ENCODE measurements at places on chromosomes 1 and 21.
A peak's percentile ranks its signal among the peaks of the same experiment; 100 is the strongest.

DNA sequence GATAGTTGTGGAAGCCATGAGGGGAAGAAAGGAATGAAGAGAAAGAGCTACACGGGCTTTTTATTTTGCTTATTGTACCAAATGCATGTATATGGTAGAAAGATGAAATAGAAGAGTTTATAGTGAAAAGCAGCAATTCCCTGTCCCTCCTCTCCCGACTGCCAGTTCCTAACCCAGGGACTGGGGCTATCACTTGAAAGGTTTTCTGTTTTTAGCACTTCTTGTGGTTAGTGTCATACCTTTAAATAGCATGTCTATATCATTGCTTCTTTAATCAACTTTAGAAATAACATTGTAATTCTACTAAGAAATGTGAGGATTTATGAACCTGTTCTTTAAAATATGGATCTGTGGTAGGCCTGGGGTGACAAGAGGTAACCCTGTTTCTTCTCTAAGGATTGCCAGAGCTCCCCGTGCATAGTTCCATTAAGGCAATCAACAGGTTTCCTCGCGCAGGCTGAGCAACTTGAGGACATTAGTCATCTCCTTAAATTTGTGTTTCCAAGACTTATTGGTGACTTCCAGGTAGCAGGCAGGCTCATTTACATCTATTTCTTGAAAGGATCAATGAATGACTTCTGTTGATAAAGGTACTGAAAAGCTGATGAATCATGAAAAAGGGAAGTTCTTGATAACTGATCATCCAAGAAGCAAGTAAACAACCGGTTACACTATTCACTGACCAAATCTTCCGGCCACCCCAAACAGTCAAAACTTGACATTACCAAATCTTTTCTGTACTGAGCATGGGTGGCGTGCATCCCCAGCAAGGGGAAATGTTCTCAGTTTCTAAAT, 37.8 kb upstream of the S1PR1 start:
- peak; percentile 55 for DNase-seq

DNA sequence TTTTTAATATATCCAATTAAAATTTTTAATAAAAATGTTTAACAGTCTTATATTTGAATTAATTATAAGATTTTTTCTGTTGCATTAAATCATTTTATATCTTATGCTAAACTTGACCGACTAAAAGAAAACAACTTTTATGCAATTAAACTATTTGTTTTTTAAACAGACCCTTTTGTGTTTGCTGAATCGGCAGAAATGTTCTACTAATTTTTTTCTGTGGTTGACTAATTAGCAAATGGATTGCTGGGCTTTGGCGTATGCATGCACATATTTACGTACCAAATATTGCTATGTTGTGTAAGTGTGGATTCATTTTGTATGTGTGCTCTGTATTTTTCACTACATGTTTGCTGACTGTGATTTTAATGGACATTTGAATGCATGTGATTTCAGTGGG, 174.8 kb downstream of the PBX1 start:
- no peak for DNase-seq

DNA sequence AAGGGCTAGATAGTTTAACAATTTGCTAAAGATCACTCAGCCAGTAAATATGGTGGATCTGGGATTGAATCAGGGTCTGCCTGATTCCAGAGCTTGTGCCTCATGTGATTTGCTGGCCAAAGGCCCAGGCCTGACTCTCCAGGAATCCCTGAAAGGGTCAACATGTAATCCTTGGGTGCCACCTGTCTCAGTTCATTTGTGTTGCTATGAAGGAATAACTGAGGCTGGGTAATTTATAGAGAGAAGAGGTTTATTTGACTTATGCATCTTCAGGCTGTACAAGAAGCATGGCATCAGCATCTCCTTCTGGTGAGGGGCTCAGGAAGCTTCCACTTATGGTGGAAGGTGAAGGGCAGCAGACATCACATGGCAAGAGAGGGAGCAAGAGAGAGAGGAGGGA, 144.9 kb downstream of the FCRL5 start:
- no peak for DNase-seq

GRCh38 chr1:19442154-19443096, 42.9 kb downstream of the CAPZB start:
- DNase-seq: no peak

- DNase-seq: no peak
These were observed 89.3 kb downstream of the EPHB2 start for GRCh38 chr1:22799971-22800370.

DNA sequence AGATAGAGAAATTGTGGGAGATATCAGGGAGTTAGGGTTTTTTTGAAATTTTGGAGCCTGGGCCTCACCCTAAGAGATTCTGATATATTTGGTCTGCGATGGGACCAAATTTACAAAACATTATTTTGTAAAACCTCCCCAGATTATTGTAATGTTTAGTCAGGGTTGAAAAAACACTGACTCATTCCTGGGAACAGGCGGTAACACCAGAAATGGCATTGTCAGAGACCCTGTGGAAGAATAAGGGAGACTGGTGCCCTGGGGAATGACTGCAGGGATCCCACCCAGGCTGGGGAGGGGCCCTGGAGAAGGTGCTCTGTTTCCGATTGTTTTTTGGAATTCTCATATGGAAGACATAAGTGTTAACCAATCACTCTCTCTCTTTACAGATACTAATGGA, 13.1 kb upstream of the STRIP1 start:
- DNase-seq: no peak

DNA sequence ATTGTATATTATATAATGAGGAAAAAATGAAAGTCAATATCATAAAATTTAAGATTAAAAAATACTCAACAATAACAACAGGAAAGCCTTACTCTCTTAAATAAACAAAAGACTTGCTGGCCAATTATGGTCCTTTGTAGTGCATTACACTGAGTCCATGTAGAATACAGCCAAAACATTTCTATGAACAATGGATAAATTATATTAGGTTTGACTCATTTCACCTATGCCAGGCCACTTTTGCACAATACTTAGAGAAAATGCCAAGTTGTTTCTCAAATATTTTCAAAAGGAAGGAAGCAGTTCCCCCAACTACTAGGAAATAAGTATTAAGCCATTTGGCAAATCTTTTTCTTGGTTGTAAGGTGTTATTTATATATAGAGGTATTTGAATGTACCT, 19.8 kb upstream of the UCK2 start:
- no peak for DNase-seq

GRCh38 chr1:10785728-10786638, 10.5 kb downstream of the CASZ1 start:
- no peak for DNase-seq

GRCh38 chr1:158035014-158035413, 41.6 kb downstream of the KIRREL1 start:
- no peak for DNase-seq

DNA sequence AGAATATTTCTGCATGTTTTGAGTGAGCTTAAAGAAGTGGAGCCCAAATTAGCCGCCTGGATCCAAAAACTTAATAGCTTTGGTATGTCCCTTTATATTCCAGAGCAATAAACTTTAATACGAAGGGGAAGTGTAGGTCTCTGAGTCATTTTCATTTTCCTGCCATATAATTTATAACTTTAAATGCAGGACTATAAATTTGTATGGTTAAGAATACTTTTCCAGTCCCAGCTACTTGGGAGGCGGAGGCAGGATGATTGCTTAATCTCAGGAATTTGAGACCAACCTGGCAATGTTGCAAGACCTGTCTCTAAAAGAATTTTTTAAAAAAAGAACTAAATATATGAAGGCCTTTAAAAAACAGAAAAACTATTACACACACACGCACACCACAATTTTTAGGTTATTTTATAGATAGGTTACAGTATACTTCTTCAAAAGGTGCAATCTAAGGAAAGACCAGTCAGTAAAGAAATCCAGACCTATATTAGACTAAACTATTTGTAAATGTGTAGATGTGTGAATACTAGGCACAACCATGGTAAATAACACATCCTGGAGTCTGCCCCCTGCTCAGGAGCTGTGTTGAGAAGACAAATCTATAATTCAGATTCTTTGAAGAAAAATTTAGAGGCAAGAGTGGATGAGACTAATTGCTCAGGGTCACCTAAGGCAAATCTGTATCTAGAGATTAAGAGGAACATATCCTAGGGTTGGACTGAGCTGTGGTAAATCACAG, 80.3 kb downstream of the TTC3 start:
- no peak for DNase-seq

DNA sequence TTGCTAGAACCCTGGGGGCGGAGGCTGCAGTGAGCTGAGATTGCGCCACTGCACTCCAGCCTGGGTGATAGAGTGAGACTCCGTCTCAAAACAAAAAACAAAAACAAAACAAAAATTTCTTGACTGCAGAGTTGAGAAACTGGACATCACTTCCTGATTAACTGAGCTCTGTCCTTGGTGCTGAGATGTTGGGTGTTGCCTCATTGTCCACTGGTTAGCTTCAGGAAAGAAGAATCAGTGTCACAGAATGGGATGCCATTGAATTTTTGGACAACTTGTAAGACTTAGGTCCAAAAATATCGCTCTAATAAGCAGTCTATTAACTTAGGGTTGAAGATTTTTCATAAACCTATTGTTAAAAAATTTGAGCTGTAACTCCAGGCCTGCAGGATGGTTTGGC, 23.8 kb upstream of the KCNA10 start:
- no peak for DNase-seq

DNA sequence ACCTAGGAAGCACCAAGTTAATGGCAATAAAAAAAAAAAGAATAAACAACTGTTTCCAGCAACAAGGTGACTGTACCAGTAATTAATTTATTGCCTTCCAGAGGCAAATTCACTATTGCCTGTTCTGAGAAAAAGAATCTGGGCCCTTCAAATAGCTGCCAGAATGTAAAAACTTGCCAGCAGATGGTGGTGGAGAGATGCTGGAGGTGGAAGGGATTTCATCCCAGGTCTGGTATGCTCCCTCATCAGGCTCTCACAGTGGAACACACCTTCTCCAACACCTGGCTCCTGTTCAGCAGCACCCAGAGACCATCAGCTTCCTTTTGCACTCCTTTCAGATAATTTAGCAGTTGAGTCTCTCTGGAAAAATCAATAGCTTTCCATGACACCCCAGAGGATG, 792.9 kb upstream of the ADAMTS5 start:
- no peak for DNase-seq

GRCh38 chr1:1118876-1119220, 3.0 kb upstream of the C1orf159 start:
- no peak for DNase-seq

GRCh38 chr1:201506557-201507359, at the start of gene CSRP1:
CSRP1 (minus strand) TSS chr1:201507123; CDS start chr1:201496303, 10,820 bp downstream.
- DNase-seq: peak; percentile 86

DNA sequence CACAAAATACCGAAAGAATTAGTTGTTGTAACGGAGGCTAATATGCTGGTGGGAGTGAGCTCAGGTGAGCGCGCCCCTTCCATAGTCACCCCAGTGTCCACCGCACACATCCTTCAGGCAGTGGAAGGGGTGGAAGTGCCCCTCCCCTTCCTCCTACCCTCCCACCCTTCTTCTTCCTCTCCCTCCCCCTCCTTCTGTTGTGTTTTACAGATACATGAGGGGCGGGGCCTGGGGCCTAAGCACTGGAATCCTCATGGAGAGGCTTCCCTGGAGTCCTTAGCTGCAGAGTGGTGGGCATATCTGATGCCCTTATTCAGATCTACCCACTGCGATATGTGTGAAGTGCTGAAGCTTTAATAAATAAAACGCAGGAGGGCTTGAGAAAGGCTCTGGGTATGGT, 10.3 kb upstream of the ADARB1 start:
- DNase-seq: no peak

DNA sequence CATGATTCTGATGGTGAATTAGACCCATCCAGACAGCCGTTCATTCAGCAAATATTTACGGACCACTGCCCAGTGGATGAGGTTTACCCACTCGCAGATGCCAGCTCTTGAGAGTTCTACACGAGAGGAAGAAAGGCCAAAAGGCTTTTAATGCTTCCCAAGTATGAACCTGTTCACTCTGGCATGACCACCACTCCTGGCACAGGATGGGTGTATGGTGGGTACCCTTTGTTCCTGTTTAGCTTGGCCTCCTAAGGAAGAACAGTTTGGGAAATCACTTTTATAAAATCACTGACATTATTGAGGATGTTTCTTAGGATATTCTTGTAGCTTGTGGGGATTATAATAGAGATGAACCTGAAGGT, 67.2 kb downstream of the HMGB4 start:
- DNase-seq: no peak

DNA sequence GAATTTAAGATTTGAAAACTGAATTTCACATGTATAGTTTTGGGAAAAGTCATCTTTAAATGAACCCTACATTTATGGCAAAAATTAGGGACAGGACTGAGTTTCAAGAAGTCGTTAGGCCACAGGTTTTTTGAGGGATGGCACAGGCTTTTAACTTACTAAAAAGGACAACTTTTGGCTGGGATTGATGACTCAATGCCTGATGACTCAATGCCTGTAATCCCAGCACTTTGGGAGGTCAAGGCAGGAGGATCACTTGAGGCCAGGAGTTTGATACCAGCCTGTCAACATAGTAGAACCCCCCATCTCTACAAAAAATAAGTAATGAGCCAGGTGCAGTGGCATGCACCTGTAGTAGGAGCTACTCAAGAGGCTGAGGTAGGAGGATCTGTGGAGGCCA, 15.9 kb downstream of the UCK2 start:
- DNase-seq: no peak

- no peak for DNase-seq
These were observed 156.0 kb upstream of the TIAM1 start for GRCh38 chr21:31500071-31500470.

DNA sequence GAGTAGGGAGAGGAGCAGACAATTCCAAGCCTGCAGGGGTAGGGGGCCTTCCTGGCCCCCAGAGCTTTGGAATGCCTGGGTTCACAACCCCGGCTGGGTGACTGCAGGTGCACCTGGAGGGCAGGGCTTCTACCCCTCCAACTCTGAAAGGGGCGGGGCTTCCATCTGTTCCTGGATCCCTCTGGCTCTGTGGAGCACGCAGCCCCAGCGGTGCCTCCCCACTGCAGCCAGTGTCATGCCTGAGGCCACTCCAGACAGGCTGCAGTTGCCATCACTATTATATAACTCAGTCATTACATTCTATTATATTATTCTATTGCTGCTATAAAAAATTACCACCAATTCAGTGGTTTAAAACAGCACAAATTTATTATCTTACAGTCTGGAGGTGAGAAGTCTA, 12.5 kb upstream of the FNBP1L start:
- DNase-seq: no peak

DNA sequence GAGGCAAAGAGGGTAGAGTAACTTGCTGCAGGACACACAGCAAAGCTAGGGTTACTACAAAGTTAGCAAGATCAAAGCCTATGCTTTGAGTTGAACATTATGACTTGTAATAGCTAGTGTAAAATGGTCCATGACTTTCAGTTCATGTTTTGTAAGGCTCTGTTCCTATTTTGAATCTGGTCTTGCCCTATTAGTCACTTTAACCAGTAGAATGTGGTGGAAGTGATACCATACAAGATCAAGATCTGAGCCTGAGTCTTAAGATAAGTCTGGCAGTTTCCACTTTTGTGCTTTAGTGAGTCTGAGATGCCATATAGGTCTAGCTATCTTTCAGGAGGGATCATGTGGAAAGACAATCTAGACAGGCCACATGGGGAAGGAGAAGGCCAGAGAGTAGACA, 282.1 kb upstream of the BRINP3 start:
- DNase-seq: no peak

- DNase-seq: no peak
These were observed 173.6 kb downstream of the RERE start for GRCh38 chr1:8643542-8644536.
